ENCODE measurements at places on chromosomes 7 and 10. TPM values are rescaled to one million over a fixed set of nuclear protein-coding genes. Genes with fewer than 3 reads are reported as not detected.

MNX1 gene
- 2.5 TPM for polyA plus RNA-seq

OR2A5 gene
- polyA plus RNA-seq: not detected

DGKB gene
- 7.2 TPM for polyA plus RNA-seq

ASAH2 gene
- polyA plus RNA-seq: 0.31 TPM

SLC13A4 gene
- 7.1 TPM for polyA plus RNA-seq

OR2A1 gene
- polyA plus RNA-seq: not detected

GPNMB gene
- 12.1 TPM for polyA plus RNA-seq

TRDMT1 gene
- polyA plus RNA-seq: 3.0 TPM

TMEM130 gene
- polyA plus RNA-seq: 62.5 TPM

ELMO1 gene
- polyA plus RNA-seq: 76.4 TPM

NANOS1 gene
- polyA plus RNA-seq: 2.8 TPM

FBH1 gene
- 66.3 TPM for polyA plus RNA-seq

- no peak for DNase-seq
Observed at GRCh38 chr10:101781984-101782810, 1.0 kb downstream of the NPM3 start.

DNA sequence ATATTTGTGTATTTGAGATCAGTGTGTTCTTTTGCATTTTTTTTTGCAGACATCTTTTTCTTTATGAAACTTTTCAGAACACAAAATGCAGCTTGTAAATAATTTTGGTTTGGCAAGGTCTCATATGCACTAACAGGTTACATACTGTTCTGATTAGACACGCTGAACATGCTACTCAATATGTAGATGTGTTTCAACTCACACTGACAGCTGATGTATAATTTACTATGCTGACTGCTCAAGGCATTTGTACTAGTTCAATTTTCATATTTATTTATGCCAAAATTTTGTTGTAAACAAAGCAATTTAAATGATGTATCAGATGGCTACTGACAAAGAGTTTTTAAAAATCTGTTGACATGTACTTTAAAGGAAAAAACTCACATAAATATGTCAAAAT lies 123.8 kb downstream of the TFEC start:
- no peak for DNase-seq

- peak; percentile 68 for DNase-seq
Observed at GRCh38 chr10:132470410-132471124, 67.0 kb upstream of the INPP5A start.

DNA sequence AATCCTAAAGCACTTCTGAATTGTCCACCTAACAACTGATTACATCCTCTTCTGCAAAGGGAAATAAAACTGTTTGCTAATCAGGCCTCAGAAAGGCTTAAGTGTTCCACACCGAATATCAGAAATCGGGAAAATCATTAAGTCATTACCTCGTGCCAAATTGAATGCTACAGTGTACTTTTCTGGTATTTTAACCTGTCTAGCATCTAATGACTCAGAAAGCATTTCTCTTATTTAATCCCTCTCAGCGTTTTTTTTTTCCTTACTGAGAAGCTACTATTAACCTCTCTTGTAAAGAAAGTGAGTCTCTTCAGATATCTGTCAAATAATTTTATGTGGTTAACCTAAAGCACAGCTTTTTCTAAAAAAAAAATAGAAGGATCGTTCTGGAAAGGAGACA lies 28.6 kb downstream of the VIM start:
- no peak for DNase-seq

DNA sequence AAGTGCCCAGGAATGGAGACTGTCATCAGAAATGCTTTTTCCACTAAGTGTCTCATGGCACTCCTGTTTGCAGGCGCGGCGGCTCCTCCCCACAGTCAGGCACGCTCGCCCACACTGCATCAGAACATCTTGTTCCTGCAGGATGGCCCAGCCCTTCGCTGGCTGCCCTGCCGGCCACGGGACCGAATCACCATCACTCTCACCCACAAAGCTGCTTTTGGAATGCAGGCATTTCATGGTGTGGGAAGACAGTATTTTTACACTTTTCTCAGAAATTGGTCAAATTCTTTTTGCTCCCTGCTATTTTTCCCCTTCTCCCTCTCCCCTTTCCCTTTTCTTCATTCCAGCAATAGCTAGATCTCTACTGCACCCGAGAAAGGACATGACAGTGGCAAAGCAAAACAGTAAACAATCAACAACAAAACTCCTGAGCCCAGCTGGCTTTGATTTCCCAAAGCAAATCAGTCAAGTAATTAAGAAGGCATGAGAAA lies 176.1 kb upstream of the TNS3 start:
- DNase-seq: no peak

GRCh38 chr10:11113156-11113555 lies 95.5 kb downstream of the CELF2 start:
- no peak for DNase-seq

DNA sequence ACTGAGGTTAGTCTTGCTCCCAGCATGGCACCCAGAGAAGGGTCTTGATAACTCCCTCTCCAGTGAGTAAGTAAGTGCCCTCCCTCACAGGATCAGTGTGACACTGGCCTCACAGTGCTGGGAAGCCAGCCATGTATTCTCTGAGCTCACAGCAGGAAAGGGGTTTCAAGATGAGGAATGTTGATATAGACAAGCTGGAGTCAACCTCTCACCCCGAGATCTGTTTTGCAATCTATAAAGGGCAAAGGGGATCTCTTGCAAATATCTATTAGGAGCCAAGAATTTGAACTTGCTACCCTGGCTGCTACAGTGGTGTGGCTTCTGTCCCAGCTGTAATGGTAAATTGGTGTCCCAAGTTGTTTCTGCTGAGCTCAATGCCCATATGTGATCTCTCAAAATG lies 70.2 kb upstream of the ADAM12 start:
- no peak for DNase-seq

DNA sequence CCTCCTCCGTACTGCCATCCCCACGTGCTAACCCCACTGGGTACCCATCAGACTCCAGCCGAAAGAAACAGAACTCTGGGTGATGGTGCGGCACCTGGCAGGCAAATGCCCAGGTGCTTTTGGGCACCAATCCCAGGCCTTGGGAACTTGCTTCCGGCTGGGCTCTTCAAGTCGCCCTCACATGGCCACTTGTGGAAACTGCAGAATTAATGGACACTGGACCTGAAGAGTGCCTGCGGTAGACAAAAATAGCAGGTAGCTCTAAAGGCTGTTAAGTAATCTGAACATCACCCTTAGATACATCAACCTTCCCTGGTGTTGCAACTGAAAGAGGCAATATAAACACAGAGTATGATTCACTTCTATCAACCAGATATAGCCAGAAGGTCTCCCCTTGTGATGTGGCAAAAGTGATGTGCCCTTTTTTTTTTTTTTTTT lies 644.4 kb downstream of the GRM8 start:
- no peak for DNase-seq

DNA sequence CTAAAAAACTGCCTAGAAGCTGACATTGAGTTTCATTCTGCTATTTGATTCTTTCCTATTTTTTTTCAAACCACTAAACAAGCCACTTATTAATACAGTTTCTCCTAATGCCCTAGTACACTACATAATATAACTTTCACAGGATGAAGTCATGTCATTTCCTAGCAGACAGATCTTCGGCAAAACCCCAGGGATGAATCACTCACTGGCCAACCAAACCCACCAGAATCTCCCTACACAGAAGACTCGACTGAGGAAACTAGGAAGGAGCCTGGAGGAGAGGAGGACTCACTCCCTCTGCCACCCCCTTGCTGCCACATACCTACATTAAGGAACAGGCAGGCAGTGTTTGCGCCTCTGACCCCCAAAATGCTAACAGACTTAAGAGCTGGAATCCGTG lies 33.4 kb downstream of the XPNPEP1 start:
- DNase-seq: no peak

DNA sequence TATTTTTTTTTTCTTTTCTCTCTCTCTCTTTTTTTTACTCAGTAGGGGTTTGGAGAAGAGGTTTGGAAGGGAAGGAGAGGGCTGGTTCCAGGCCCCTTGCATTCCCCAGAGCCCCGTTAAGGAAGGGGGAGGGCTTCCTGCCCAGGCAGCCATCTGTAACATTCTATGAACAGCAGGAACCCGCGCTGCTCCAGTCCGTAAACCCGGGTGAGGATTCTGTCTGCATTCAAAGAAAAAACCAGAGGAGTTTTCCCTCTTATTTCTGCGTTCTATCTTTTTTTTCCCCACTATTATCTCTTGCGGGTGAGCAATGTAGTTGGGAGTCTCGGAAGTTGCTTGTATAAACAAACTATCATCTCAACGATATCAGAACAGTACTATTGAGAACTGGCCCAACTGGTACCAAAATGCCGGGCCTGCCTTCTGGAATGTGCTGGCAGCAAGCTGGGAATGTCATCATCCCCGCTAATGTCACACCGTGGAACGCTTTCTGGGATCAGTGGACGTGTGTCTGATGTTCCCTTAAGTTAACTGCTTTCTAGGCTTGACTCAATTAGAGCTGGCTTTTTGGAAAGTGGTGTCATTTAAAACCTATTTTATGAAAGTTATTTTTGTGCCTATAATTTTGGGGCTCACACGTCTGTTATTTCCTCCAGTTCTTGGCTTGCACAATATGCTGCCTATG lies 153.1 kb upstream of the MEOX2 start:
- peak; percentile 44 for DNase-seq

DNA sequence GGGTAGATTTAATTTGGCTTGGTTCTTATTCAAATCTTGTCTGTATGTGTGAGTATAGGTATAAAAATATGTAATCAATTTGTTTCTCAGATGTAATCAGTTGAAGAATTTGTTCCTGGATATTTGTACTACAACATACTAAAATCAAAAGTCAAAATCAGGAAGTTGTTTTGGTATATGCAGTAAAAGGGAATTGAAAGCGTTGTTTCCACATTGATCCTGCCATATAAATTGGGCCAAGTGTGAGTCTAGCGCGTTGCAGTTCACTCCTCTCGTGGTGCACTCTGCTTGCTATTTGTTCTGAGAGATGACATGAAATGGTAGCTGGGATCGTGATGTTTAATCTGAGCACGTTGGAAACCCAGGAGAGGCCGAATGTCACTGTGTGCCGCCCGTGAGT lies 55.9 kb downstream of the SHH start:
- DNase-seq: no peak

DNA sequence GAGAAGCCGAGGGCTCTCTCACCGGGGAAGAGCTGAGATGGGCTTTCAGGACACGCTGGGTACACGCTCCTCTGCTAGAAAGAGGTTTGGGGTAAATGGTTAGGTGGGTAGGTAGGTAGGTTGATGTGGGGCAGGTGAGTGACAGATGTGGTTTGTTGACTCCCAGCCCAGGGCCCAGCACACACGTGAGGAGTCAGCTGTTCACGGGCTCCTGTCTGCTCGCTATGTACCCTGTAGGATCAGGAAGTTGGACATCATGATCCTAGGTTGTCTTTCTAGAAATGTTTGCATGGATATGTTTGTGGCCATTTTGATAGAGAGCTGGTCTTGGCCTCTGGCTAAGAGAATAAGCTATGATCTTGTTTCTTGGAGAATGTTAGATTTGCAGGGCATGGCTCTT lies 109.0 kb downstream of the TACC2 start:
- no peak for DNase-seq

GRCh38 chr7:79988653-79989052 lies 146.0 kb upstream of the GNAI1 start:
- no peak for DNase-seq

GRCh38 chr7:157855016-157855415 lies 518.2 kb downstream of the DNAJB6 start:
- DNase-seq: no peak

GRCh38 chr7:132078891-132079735 lies 497.2 kb downstream of the PLXNA4 start:
- DNase-seq: no peak

GRCh38 chr7:129864042-129864441 lies 88.7 kb downstream of the UBE2H start:
- no peak for DNase-seq

GRCh38 chr7:120718361-120718760 lies 139.6 kb downstream of the TSPAN12 start:
- DNase-seq: no peak

DNA sequence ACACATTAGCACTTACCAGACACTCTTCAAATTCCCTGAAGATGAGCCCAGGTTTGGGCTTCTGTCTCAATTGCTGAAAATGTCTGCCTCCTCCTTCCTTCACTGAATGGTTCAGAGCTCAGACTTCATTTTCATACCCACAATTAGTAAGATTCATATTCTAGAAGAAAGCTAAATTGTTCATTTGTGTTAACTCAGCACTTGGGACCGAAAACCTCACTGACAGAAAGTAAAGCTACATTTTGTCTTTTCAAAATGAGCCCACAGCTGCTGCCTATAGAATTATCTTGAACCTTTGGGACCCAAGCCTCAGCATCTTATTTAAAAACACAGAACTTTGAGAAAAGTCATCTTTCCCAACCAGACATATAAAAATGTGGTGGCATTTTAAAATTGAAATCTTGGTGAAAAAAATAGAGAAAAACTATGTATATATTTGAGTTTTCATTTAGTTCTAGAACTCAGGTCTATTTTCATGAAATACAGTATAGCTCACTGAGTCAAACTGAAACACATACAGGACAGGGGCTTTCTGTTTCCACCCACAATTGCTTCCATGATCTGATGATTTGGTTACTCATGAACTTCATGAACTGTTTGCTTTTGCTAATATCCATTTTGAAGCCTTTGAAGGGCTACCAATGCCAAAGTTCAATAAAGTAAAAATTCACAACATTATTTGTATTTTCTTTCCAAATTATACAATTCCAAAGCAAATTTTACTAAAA lies 119.1 kb upstream of the PFKP start:
- peak; percentile 27 for DNase-seq

- no peak for DNase-seq
Observed at GRCh38 chr7:6142871-6143380, 111.8 kb downstream of the ANKRD61 start.

- no peak for DNase-seq
Observed at GRCh38 chr10:133313192-133313591, 4.5 kb downstream of the ZNF511 start.

GRCh38 chr10:13978533-13979115 lies 352.1 kb downstream of the FRMD4A start:
- no peak for DNase-seq

DNA sequence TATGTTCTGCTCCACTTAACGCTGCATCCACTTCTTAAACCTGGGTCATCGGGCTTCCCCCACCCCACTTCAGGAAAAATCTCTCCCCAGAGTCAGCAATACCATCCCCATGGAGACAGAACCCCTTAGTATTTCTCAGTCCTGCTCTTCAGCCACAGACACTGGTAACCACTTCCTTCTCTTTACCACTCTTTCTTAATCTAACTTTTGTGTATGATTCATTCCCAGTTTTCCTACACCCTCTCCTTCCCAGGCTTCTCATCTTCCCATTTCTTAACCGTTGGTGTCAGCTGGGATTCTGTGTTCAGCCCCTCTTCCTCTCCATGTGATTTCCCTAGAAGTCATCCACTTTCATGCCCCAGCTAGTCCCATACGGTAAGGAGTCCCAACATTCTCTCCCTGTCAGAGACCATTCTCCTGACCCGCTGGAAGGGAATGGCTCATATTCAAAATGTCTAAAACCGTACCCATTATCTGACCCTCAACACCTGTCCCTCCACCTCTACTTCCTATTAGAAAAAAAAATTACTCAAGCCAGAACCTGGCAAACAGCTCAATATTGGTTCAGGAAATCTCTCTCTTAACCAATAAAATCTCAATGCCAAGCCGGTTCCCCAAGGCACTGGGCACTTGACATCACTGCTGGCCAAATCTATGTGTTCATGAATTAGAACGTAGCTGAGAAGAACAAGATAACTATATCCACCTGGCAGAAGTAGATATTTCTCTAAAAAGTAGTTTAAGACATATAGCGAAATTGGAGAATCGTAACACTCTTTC lies 89.4 kb downstream of the DGKI start:
- DNase-seq: no peak

GRCh38 chr7:28091190-28091589 lies 89.4 kb downstream of the JAZF1 start:
- DNase-seq: no peak

GRCh38 chr10:120105001-120105400 lies 212.5 kb downstream of the SEC23IP start:
- DNase-seq: no peak

- no peak for DNase-seq
Observed at GRCh38 chr7:35695473-35695850, 527 bp upstream of the HERPUD2 start.

Measured in brain (organoid and tissue), 16 donors.